ENCODE measurements at places on chromosomes 3 and 15.

DNA sequence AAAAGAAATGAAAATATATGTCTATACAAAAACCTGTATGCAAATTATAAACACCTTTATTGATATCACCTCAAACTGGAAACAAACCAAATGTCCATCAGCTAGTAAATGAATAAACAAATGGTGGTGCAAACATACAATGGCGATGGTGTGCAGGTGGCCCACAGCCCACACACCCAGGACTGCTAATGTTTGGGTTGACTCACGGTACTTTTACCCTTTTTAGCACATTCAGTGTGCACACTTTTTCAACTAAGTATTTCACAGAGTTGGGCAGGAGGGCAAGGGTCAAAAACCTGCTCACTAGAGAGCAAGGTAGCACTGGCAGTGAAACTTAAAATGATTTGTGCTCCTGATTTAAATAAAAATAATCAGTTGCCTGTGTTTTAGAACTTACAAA, 123.1 kb upstream of the BHLHE40 start:
- no peaks in the 10 kb centered on the region for H3K27me3 ChIP-seq
- H3K4me1 ChIP-seq, result peaks cover 54% of the 10 kb centered on the region
- H3K27ac ChIP-seq, result peak overlapping the region; percentile 65
- H3K36me3 ChIP-seq, result peaks cover 70% of the 10 kb centered on the region

- H3K27ac ChIP-seq, result no peak overlapping the region
- no peak for DNase-seq
- H3K36me3 ChIP-seq, result no peaks in the 10 kb centered on the region
- H3K4me3 ChIP-seq, result no peak overlapping the region
- peaks cover 9% of the 10 kb centered on the region for H3K4me1 ChIP-seq
Observed at GRCh38 chr15:32659340-32660155, 18.0 kb downstream of the SCG5 start.

DNA sequence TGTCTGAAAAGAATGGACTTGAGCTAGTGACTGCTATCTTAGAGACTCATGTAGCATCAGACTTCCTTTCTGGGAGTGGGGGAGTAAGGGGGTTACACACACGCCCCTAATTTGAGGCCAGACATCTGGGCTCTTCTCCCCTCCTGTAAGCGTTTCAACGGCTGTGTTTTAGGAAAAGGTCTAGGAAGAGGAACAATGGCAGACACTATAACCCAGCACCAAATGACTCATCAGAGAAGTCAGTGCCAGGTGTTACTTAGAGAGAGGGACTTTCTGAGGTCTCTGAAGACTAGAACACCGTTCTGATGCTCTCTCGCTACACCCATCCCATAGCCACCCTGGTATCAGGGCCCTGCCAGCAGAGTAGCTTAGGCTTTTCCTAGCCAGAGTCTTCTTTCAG, 65.5 kb downstream of the SSUH2 start:
- no peaks in the 10 kb centered on the region for H3K36me3 ChIP-seq
- no peaks in the 10 kb centered on the region for H3K27me3 ChIP-seq
- no peak for DNase-seq
- no peaks in the 10 kb centered on the region for H3K4me1 ChIP-seq
- no peak overlapping the region for H3K4me3 ChIP-seq

- no peak overlapping the region for H3K4me3 ChIP-seq
- H3K4me1 ChIP-seq, result no peaks in the 10 kb centered on the region
- DNase-seq, result no peak
- H3K27ac ChIP-seq, result no peak overlapping the region
Observed at GRCh38 chr15:36502509-36502908, 76.9 kb upstream of the CDIN1 start.

- H3K27ac ChIP-seq, result no peak overlapping the region
- H3K4me3 ChIP-seq, result no peak overlapping the region
- H3K36me3 ChIP-seq, result no peaks in the 10 kb centered on the region
- H3K4me1 ChIP-seq, result peaks cover 2% of the 10 kb centered on the region
- H3K27me3 ChIP-seq, result peaks cover 3% of the 10 kb centered on the region
Observed at GRCh38 chr3:121969631-121970030, 52.4 kb downstream of the ILDR1 start.

DNA sequence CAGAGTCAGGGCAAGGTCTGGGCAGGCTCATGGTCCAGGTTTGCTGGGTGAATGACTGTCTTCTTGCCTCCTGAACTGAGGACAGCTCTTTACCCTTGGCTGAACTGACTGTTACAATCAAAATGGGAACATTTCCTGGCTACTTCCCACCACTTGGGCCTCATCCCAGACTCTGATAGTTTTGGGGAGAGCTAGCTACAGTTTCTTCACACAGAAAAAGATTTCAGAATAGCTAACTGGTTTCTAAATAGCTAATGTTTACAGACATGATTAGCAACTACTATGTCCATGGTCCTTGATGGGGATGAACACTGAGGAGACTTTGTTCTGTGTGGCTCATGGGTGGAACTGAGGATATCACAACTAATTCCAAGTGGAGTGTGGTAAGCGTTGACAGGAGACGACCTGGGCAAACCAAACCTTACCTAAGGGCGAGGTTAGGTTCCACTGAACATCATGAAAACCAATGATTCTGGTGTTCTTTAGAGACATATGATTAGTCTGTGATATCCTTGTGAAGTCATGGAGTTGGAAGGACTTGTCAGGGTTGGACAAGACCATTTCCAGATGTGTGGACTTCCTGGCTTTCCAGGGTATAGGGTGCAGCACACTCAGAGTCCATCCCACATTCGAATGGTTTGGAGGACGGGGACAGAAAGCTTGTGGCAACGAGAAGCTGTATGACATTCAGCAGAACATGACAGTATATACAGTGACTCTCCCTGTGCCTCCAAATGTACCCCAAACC, 7.3 kb downstream of the ALPK3 start:
- H3K4me1 ChIP-seq, result no peaks in the 10 kb centered on the region
- no peak overlapping the region for H3K27ac ChIP-seq
- H3K36me3 ChIP-seq, result no peaks in the 10 kb centered on the region
- H3K27me3 ChIP-seq, result no peaks in the 10 kb centered on the region
- no peak overlapping the region for H3K4me3 ChIP-seq

DNA sequence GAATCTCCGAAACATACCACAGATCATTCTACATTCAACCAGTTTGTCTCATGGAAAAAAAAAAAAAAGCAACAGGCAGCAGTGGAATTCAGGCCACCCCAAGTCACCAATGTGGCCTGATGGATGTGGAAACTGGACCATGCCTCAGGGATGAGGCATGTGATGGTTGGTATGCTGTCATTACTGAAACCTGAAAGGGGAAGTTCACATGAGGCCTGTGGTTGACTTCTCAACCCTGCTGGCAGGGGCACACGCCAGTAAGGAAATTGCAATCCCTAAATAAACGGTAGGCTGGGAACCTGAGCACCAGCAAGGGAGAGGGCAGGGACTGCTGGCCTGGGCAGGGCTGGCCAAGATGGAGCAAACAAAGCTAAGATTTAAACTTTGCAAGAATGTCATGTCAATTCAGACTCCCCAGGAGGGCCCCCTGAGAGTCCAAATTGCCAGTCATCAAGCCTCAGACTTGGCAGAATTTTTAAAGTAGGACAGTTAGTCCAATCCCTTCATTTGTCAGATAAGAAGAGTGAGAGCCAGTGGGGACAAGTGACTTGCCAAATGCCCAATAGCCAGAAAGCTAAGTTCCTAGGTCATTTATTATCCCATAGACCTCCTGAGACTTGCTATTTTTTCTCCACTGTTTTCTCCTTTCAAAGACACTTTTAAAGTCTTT, 310.4 kb downstream of the ERC2 start:
- H3K27ac ChIP-seq, result no peak overlapping the region
- H3K27me3 ChIP-seq, result no peaks in the 10 kb centered on the region
- H3K4me1 ChIP-seq, result no peaks in the 10 kb centered on the region
- DNase-seq, result no peak

DNA sequence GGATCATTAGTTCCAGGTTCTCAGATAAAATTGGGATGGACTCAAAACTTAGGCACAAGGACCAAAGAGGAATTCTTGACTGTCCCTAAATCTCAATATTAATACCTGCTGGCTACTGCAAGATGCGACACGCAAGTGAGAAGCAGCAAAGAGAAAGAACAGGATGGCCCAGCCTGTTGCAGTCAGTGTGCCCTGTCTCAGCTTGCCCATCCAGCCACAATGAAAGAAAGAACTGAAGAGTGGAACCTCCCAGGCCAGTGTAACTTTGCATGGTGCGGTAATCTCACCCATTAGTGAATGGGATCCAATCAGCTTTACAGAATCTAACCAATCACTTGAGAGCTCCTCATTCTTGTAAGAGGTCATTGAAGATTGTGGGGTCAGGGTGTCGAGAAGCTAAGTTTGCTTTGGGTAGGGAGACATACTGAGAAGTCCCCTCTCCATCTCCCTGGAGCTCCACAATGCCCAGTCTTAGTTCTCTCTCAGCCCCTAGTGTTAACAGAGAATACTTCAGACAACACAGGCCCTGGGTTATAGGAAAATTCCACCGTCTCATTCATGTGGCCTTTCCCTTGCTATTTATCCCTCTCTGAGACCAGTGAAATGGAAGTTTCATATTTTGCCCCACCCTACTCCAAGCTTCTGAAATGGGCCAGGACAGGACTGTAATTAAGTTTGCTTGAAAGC, 3.2 kb upstream of the SLC9A9 start:
- H3K4me3 ChIP-seq, result no peak overlapping the region
- H3K36me3 ChIP-seq, result no peaks in the 10 kb centered on the region
- DNase-seq, result no peak
- no peaks in the 10 kb centered on the region for H3K27me3 ChIP-seq
- H3K4me1 ChIP-seq, result peaks cover 42% of the 10 kb centered on the region

DNA sequence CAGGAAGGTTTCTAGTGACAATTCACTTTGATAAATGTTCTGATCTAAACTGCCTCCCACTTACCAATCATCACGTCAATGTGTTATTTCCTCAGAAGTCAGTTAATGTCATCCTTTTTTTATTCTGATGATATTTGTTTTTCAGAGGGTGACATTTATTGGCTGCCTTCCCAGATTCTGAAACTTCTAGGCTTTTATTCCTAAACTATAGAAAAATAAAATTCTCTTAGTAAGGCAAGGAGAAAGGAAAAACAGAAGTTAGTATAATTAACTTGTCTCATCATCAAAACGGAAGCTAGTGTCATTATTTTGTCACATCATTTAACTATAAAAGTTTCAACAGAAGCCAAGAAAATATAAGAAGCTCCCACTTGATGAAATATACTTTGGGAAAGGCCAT, 100.0 kb upstream of the C3orf80 start:
- no peak for DNase-seq
- no peak overlapping the region for H3K27ac ChIP-seq

GRCh38 chr3:121659586-121659985, 1.1 kb downstream of the HCLS1 start:
- peak overlapping the region; percentile 98 for H3K27ac ChIP-seq
- peaks cover 50% of the 10 kb centered on the region for H3K4me1 ChIP-seq
- H3K27me3 ChIP-seq, result no peaks in the 10 kb centered on the region
- peak overlapping the region; percentile 90 for H3K4me3 ChIP-seq
- peaks cover 69% of the 10 kb centered on the region for H3K36me3 ChIP-seq
- no peak for DNase-seq

GRCh38 chr3:149667576-149667975, 9.8 kb upstream of the WWTR1 start:
- H3K27ac ChIP-seq, result no peak overlapping the region
- H3K4me1 ChIP-seq, result no peaks in the 10 kb centered on the region
- DNase-seq, result no peak
- H3K36me3 ChIP-seq, result no peaks in the 10 kb centered on the region
- H3K27me3 ChIP-seq, result peaks cover 36% of the 10 kb centered on the region
- H3K4me3 ChIP-seq, result no peak overlapping the region

- peaks cover 25% of the 10 kb centered on the region for H3K27me3 ChIP-seq
- no peak for DNase-seq
- no peaks in the 10 kb centered on the region for H3K36me3 ChIP-seq
- H3K4me1 ChIP-seq, result no peaks in the 10 kb centered on the region
- no peak overlapping the region for H3K4me3 ChIP-seq
- no peak overlapping the region for H3K27ac ChIP-seq
Observed at GRCh38 chr3:120854908-120855526, 53.0 kb upstream of the STXBP5L start.

GRCh38 chr3:149657321-149657925, 402 bp downstream of the WWTR1 start:
- H3K27me3 ChIP-seq, result peaks cover 74% of the 10 kb centered on the region
- H3K4me1 ChIP-seq, result peaks cover 7% of the 10 kb centered on the region
- peak overlapping the region; percentile 84 for H3K4me3 ChIP-seq
- H3K36me3 ChIP-seq, result peaks cover 2% of the 10 kb centered on the region
- DNase-seq, result no peak
- peak overlapping the region; percentile 54 for H3K27ac ChIP-seq

GRCh38 chr3:54761637-54762036, 166.2 kb downstream of the LRTM1 start:
- peaks cover 10% of the 10 kb centered on the region for H3K27me3 ChIP-seq
- H3K4me1 ChIP-seq, result no peaks in the 10 kb centered on the region
- H3K27ac ChIP-seq, result no peak overlapping the region
- no peaks in the 10 kb centered on the region for H3K36me3 ChIP-seq
- no peak for DNase-seq
- H3K4me3 ChIP-seq, result no peak overlapping the region

DNA sequence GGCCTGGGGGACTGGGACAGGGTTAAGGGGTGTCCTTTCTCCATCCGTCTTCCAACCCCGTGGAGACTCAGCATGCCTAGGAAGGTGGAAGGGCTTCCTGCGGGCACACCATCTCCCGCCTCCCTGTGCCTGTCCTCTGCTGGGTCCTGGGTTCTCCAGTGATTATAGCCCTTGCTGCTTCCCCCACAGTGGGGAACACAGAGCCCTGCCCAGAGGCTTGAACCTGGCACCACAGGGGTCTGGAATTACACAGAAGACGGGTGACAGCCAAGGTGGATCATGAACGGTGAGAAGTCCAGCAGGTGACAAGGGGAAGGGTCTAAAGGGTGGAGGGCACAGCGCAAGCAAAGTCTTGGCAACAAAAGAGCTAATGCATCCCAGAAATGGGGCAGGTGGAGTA, 6.2 kb upstream of the SEMA3B start:
- H3K4me1 ChIP-seq, result peaks cover 3% of the 10 kb centered on the region
- H3K36me3 ChIP-seq, result peaks cover 4% of the 10 kb centered on the region
- H3K27me3 ChIP-seq, result peaks cover 14% of the 10 kb centered on the region
- no peak for DNase-seq
- no peak overlapping the region for H3K27ac ChIP-seq
- H3K4me3 ChIP-seq, result no peak overlapping the region

GRCh38 chr3:107818025-107818424, 272.8 kb downstream of the CD47 start:
- H3K27me3 ChIP-seq, result peaks cover 15% of the 10 kb centered on the region
- H3K4me1 ChIP-seq, result peaks cover 4% of the 10 kb centered on the region
- no peak overlapping the region for H3K4me3 ChIP-seq
- DNase-seq, result no peak

DNA sequence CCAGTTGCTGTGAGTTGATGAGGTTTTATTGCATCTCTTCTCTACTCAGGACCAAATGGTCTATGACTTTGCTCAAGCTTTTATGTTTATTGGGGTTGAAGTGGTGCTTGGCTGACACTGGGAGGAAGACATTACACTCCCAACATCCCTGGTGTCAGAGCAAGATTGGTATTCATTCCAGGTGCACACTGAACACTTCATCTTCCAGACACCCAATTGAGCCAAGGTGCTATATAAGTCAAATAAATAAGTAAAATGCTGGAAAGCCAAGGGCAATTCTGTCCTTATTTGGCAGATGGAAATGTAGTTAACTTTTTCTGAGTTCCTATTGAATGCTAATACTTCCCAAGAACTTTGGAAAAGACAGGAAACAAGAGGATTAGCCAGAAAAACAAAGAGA, 53.2 kb upstream of the CDV3 start:
- peaks cover 4% of the 10 kb centered on the region for H3K4me1 ChIP-seq
- H3K4me3 ChIP-seq, result no peak overlapping the region
- no peak overlapping the region for H3K27ac ChIP-seq
- no peak for DNase-seq

Data from activated naive CD8-positive, alpha-beta T cell treated with anti-CD3 and anti-CD28 coated beads for 36 hours (primary cell).